ENCODE measurements at places on chromosomes 11 and 22.

GRCh38 chr11:7545611-7546010 lies 31.8 kb downstream of the PPFIBP2 start:
- DNase-seq, result no peak

GRCh38 chr11:40376331-40376730 lies 1083.1 kb downstream of the LRRC4C start:
- DNase-seq, result no peak

DNA sequence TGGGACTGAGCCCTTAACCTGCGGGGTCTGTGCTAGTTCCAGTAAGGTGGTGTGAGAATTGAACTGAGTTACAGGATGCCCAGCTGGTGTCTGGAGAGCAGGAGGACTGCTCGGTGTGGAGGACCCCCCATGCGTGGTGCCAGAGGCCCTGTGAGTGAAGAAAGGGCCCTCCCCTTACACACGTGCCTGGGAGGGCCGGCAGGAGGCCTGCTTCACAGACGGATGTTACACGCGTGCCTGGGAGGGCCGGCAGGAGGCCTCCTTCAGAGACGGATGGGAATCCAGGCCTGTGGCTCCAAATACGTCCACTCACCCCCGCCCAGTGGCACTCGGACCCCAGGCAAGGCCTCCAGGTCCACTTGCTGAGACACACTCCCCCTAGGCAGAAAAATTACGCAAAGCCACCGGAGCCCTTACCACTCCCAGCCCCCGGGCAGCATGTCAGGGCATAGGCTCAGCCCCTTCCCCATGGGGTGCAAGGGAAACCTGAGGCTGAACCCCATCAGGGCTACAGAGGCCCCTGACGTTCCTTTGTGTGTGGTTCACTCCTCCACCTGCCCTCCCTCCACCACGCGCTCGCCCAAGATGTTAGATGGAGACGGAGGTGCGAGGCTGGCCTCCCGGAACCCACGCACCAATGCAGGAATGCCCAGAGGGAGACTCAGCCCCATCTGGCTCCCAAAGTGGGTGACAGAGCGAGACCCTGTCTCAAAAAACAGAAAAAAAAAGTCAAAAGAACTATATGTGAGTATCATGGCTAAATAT lies 227.8 kb downstream of the BRD1 start:
- DNase-seq, result no peak

DNA sequence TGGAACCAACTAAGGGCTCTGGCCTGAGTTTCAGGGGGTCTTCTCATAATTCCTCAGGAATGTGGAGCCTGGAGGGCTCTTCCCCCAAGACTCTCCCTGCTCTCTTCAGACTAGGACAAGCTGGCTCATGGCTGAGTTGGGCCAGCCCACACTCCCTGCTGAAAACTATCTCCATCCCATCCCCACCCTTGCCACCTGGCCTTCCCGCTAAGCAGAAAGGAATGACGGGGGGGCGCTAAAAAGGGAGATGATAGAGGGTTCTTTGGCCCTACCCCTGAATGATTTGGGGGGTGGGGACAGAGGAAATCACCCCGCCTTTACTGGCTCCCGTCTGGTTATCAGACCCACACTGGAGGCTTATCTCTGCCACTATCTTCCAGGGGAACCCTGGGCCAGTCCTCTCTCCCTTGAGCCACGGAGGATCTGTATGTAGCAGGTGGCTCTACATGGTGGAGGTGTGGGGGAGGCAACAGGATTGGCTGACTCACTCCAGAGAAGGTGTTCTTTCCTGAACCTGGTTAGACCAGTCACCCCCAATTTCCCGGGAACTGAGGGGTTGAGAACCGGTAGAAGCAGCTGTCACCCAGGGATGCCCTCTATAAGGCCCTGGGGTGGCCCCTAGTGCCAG lies 5.7 kb downstream of the SMTN start:
- no peak for DNase-seq

GRCh38 chr22:25098445-25099081 lies 101.1 kb upstream of the CRYBB3 start:
- no peak for DNase-seq

GRCh38 chr11:98423933-98424332 lies 596.8 kb upstream of the CNTN5 start:
- DNase-seq, result no peak

DNA sequence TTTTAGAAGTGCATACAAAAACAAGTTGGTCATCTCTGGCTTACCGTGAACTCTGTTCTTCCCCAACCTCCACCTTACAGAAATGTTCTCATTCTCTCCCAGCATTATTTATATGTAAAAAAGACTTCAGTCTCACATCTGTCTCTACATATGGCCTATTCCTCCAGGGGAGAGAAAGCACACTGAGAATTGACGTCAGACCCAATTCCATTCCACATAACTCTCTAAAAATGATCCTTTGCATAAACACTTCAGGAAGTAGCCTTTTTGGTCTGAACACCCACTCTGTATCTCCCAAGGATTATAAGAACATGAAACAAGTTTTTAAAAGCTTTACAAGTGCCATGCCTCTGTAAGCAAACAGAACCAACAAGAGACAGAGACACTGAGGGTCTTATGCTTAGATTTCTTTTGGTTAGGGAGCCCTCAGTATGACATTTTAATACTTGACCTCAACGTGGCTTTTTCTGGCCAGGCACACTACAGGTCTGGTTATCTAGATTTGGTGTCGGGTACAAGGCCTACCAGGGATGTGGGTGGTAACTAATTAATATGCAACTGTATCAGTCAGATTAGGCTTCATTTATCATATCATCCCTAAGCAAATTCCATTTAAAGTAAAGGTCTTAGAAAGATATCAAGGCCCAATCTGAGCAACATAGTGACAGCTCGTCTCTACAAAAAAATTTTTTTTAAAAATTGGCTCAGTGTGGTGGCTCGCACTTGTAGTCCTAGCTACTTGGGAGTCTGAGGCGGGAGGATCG lies 48.5 kb upstream of the PPP2R1B start:
- no peak for DNase-seq

GRCh38 chr11:9136741-9137140 lies 45.3 kb upstream of the SCUBE2 start:
- DNase-seq, result no peak

- DNase-seq, result no peak
Observed at GRCh38 chr11:18191376-18191775, 18.7 kb downstream of the MRGPRX4 start.

All from tibial artery (tissue), 4 donors.